Cortex of kidney (tissue), 1 donor: ENCODE measurements at places on chromosomes 11 and 22.

GRCh38 chr11:9099617-9100016 lies 8.2 kb upstream of the SCUBE2 start:
- no peak for DNase-seq

- no peak for DNase-seq
Measured at GRCh38 chr11:31943056-31943780, 132.1 kb upstream of the PAX6 start.

DNA sequence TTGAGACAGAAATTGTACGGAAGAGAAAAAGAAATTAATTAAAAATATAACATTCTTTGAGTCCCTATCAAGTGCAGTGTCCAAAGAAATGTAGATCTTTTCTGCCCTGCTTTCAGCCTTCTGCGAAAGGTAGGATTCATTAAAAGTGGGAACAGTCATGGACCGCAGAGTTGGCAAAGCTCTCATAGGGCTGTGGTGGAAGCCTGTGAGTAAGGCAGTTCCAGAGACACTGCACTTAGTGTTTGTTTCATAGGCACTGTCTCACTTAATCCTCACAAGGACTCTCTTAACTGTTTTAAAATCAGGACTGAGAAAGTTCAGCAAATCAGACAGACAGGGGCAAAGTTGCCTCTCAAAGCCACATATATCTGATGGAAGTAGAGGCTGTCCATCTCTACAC lies 5.5 kb downstream of the MRGPRX2 start:
- DNase-seq, result no peak

- DNase-seq, result no peak
Measured at GRCh38 chr11:61193596-61193995, 9.7 kb upstream of the PGA3 start.

DNA sequence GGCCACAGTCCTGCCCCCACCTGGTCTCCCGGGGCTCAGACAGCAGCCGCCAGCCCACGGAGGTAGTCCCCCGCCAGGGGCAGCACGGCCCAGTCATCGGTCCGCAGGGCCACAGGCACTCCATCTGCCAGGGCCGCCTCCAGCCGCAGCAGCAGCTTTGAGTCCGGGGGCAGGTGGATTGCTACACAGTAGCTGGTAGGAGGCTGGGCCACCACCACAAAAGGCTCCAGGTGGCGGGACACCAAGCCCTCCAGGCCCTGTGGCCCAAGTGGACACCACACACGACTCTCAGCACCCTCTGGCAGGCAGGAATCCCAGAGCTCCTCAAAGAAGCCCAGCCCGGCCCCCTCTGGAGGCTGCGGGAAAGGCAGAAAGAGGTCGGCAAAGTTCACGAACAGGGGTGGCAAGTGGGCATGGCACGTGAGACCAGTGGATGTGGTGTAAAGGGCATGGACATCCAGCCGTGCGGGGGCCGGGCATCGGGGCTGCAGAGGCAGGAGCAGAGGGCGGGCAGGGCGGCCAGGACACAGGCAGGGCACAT lies 2.9 kb downstream of the AP5B1 start:
- DNase-seq, result no peak

DNA sequence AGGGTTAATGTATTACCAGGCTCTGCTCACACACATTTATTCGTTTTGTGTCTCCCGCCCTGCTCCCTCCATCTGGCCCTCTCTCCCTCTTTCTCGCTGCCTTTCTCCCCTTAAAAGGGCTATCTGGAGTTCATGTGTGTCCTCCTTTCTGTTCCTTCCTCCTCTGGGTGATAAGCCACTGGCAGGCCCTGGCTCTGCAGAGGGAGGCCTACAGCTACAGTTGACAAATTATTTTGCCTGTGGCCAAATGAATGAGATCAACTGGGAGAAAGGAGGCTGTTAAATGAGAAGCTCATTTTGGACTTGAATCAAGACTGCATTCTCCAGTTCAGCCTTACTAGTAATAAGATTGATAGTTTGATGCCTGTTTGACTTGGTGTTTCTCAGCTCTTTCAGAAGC lies 17.5 kb upstream of the OPCML start:
- DNase-seq, result no peak

- DNase-seq, result no peak
Measured at GRCh38 chr11:34288492-34288891, 69.3 kb downstream of the ABTB2 start.

DNA sequence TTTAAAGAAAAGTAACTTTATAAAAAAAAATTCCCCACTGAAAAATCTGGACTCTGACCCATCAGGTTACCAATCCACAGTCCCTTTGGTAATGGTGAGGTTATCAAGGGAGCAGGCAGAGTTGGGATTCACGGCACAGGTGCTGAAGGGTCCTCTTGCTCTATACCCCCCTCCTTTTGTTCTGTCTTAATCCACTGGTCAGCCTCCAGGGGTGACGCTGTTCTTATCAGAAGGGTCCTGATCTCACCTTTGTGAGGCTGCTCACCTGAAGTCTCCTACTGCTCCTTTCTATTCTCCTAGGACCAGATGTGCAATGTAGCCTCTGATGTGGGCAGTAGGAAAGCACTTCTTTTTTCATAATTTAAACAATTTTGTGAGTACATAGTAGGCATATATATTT lies 80.6 kb upstream of the E2F8 start:
- DNase-seq, result no peak
